Activated naive CD8-positive, alpha-beta T cell treated with anti-CD3 and anti-CD28 coated beads for 36 hours (primary cell): ENCODE measurements at places on chromosomes 1 and 21. TPM values are rescaled to one million over a fixed set of nuclear protein-coding genes. Genes with fewer than 3 reads are reported as not detected.

- peaks cover 40% of the 10 kb centered on the region for H3K36me3 ChIP-seq
- H3K27ac ChIP-seq: peak overlapping the region; percentile 44
- H3K27me3 ChIP-seq: no peaks in the 10 kb centered on the region
- DNase-seq: no peak
- H3K4me3 ChIP-seq: no peak overlapping the region
Observed at GRCh38 chr1:63651161-63651701, 58.0 kb downstream of the PGM1 start.

DNA sequence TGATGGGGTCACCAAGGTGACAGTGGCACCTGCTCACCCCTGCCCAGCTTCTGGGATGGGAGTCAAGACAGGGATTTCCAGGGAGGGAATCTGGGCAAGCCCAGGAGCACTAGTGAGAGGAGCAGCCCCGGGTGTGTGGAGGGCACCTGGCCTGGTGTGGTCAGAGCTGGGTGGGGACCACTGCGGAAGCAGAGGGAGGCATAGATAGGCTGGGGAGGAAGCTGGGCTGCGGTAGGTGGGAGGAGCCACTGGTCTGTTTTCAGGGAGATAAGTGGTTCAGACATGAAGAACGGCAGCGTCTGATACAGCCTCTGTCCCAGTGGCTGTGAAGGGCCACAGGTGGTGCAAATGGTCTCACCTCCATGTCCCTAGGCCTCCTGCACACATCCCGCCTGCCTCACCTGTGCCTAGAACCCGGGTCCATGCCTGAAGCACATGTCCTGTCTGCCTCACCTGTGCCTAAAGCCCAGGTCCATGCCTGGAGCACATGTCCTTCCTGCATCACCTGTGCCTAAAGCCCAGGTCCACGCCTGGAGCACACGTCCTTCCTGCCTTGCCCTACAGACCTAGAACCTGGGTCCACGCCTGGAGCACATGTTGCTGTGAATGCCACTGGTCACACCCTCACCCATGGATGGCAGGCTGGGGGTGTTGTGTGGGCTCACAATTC lies 325.9 kb upstream of the AJAP1 start:
- H3K4me1 ChIP-seq: no peaks in the 10 kb centered on the region
- H3K27me3 ChIP-seq: peaks cover 7% of the 10 kb centered on the region
- no peak for DNase-seq
- no peak overlapping the region for H3K27ac ChIP-seq

GRCh38 chr1:155210314-155211104 lies 2.0 kb downstream of the MTX1 start:
- H3K4me3 ChIP-seq: peak overlapping the region; percentile 93

Gene EFCAB7
- 6.9 TPM for total RNA-seq

DNA sequence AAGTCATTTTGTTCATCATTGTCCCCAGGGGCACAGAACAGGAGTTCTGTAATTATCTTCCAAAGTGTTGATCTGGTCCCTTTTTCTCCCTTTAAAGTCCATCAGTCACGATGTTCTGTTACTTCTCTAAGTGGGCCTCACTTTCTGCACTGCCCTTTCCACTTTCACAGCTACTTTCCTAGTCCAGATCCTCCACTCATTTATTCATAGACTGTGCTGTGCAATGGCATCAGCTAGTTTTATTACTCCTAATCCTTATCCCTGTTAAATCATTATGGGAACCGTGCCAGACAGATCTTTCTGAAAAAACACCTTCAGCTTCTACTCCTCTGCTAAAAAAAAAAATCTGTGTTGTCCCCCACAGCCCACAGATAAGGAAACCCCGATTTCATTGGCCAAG lies 64.0 kb upstream of the BCL10 start:
- no peak for DNase-seq
- H3K4me3 ChIP-seq: no peak overlapping the region
- H3K4me1 ChIP-seq: no peaks in the 10 kb centered on the region
- H3K27me3 ChIP-seq: peaks cover 19% of the 10 kb centered on the region
- no peak overlapping the region for H3K27ac ChIP-seq

DNA sequence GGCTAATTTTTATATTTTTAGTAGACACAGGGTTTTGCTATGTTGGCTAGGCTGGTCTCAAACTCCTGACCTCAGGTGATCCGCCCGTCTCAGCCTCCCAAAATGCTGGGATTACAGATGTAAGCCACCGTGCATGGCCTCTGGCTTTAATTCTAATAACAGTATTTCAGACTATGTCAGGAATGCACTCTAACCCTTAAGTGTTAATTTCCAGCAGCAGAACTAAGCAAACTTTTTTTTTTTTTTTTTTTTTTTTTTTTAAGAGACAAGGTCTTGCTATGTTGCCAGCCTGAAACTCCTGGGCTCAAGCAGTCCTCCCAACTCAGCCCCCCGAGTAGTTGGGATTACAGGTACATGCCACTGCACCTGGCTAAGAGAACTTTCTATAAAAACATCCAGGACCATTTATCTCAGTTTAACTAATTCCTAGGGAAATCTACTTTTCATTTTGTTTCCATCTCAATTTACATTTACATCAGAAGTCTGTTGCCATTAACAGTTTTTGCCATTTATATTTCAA lies 6.5 kb downstream of the DCAF8 start:
- peaks cover 45% of the 10 kb centered on the region for H3K4me1 ChIP-seq
- H3K4me3 ChIP-seq: no peak overlapping the region
- peaks cover 25% of the 10 kb centered on the region for H3K36me3 ChIP-seq
- no peaks in the 10 kb centered on the region for H3K27me3 ChIP-seq
- H3K27ac ChIP-seq: peak overlapping the region; percentile 38

DNA sequence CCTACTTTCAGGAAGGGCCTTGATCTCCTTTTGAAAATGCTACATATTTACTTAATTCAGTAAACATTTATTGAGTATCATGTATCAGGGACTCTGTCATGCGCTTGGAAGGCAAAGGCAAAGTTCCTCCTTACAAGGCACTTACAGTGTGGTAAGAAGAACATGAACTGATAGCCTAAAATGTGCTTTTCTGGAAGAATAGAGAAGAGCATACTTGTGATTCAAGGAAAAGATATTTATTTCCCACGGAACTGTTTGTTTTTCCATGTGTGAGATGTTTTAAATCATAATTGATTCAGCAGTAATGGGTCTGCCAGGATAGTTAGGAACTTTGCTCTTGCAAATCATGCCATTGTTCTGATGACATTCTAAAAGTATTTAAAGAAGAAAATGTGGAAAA lies 110.1 kb upstream of the ZNHIT6 start:
- H3K36me3 ChIP-seq: no peaks in the 10 kb centered on the region
- no peaks in the 10 kb centered on the region for H3K4me1 ChIP-seq
- H3K27me3 ChIP-seq: no peaks in the 10 kb centered on the region
- H3K4me3 ChIP-seq: no peak overlapping the region
- no peak overlapping the region for H3K27ac ChIP-seq

Gene C1orf87
- total RNA-seq: not detected

Gene LRRC3
- total RNA-seq: 1.9 TPM

- no peak for DNase-seq
- H3K4me1 ChIP-seq: peaks cover 7% of the 10 kb centered on the region
- H3K27me3 ChIP-seq: peaks cover 19% of the 10 kb centered on the region
- no peaks in the 10 kb centered on the region for H3K36me3 ChIP-seq
Observed at GRCh38 chr1:168391851-168392681, 111.4 kb downstream of the TBX19 start.

Gene NBL1
- total RNA-seq: 22.0 TPM

GRCh38 chr1:54409156-54410142 lies 3.3 kb upstream of the SSBP3 start:
- no peaks in the 10 kb centered on the region for H3K27me3 ChIP-seq
- H3K4me1 ChIP-seq: peaks cover 47% of the 10 kb centered on the region
- H3K36me3 ChIP-seq: peaks cover 3% of the 10 kb centered on the region
- peak; percentile 35 for DNase-seq
- peak overlapping the region; percentile 67 for H3K27ac ChIP-seq
- no peak overlapping the region for H3K4me3 ChIP-seq

DNA sequence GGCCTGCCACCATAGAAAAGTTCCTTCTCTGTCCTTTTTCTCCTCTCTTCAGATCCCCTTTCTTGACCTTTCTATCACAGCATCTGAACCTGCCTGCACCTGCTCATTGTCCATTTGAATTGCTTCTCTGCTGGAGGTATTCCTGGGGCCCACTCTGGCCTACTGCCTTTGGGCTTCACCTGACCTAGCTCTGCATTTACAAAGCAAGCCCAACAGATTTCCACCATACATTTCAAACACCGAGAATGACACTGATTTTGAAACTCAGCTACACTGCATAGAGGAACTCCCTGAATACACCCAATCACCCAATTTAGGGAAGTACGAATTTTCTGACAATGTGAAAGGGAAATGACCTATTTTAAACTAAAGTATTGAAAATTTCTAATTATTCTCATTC lies 284.5 kb upstream of the USP25 start:
- H3K27me3 ChIP-seq: no peaks in the 10 kb centered on the region
- H3K36me3 ChIP-seq: peaks cover 5% of the 10 kb centered on the region
- no peak for DNase-seq
- peaks cover 15% of the 10 kb centered on the region for H3K4me1 ChIP-seq
- H3K27ac ChIP-seq: no peak overlapping the region

Gene PRELP
- not detected for total RNA-seq

- no peak overlapping the region for H3K4me3 ChIP-seq
- H3K27ac ChIP-seq: no peak overlapping the region
- peaks cover 3% of the 10 kb centered on the region for H3K27me3 ChIP-seq
- H3K36me3 ChIP-seq: no peaks in the 10 kb centered on the region
- H3K4me1 ChIP-seq: peaks cover 14% of the 10 kb centered on the region
Observed at GRCh38 chr1:59128239-59128736, 168.6 kb upstream of the FGGY start.

Gene DIO1
- not detected for total RNA-seq

Gene BGLAP
- total RNA-seq: 1.6 TPM

- H3K4me3 ChIP-seq: no peak overlapping the region
- no peaks in the 10 kb centered on the region for H3K4me1 ChIP-seq
- H3K27ac ChIP-seq: no peak overlapping the region
- peaks cover 14% of the 10 kb centered on the region for H3K36me3 ChIP-seq
- H3K27me3 ChIP-seq: no peaks in the 10 kb centered on the region
Observed at GRCh38 chr1:86357796-86358195, 38.3 kb downstream of the ODF2L start.

DNA sequence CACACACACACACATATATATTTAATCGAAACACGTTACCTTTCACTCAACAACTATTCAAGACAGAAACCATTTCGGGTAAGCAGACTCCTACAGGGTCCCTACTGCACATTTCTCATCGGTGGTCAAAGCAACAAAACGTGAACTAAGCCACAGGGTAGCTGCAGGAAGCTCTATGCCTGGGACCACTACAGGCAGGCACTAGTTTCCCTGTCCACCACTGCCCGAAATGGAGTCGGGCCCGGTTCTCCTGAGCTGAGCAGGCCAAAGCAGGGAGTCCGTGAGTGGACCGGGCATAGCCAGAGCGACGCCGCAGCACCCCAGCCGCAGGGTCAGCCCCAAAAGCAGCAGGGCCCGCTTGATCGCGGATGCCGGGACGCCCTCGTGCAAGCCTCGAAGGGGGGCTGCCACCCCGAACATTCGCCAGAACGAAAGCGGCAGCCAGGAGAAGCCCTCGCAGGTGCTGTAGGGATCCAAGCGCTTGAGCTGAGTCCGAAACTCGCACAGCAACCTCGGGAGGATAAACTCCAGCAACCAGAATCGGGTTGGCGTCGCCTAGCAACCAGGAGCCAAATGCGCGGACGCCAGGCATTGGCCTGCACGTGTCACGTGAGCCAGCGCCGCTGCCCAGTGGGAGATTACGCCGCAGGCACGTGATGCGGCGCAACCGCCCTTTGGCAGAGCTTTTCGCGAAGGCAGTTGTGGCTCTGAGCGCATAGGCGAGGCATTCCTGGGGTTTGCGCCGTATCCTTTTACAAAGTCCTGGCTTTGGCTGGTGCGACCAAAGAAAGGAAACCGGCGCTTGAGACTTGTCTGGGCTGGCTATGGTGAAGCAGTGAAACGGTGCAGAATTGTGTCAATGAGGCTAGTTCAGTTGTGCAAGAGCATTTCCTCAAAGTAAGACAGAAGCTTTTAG lies 13.9 kb upstream of the DDI2 start:
- no peaks in the 10 kb centered on the region for H3K27me3 ChIP-seq
- H3K27ac ChIP-seq: no peak overlapping the region
- DNase-seq: peak; percentile 94
- peak overlapping the region; percentile 67 for H3K4me3 ChIP-seq
- H3K36me3 ChIP-seq: peaks cover 8% of the 10 kb centered on the region
- H3K4me1 ChIP-seq: peaks cover 10% of the 10 kb centered on the region

GRCh38 chr21:44800103-44800502 lies 1.5 kb downstream of the UBE2G2 start:
- H3K4me3 ChIP-seq: peak overlapping the region; percentile 96
- H3K4me1 ChIP-seq: peaks cover 62% of the 10 kb centered on the region
- no peak for DNase-seq
- peaks cover 57% of the 10 kb centered on the region for H3K36me3 ChIP-seq
- H3K27me3 ChIP-seq: no peaks in the 10 kb centered on the region
- no peak overlapping the region for H3K27ac ChIP-seq

Gene RHD
- not detected for total RNA-seq

GRCh38 chr1:83961571-83962295 lies 37.2 kb downstream of the TTLL7 start:
- no peaks in the 10 kb centered on the region for H3K4me1 ChIP-seq
- H3K27ac ChIP-seq: no peak overlapping the region
- H3K36me3 ChIP-seq: no peaks in the 10 kb centered on the region
- DNase-seq: no peak
- H3K4me3 ChIP-seq: no peak overlapping the region
